Omental fat pad (tissue), 4 donors: ENCODE measurements at places on chromosomes 16 and 17. TPM values are rescaled to one million over a fixed set of nuclear protein-coding genes. Genes with fewer than 3 reads are reported as not detected.

Gene CLEC18C
- not detected for total RNA-seq

Gene KRT12
- total RNA-seq, result not detected

Gene TUBB3
- total RNA-seq, result 2.8 TPM

Gene SLC6A2
- 0.47 TPM for total RNA-seq

Gene SNX20
- 6.9 TPM for total RNA-seq

Gene CBFA2T3
- 1.0 TPM for total RNA-seq

Gene ICAM2
- total RNA-seq, result 252 TPM

Gene METTL26
- 112 TPM for total RNA-seq

Gene MYOCD
- 2.8 TPM for total RNA-seq

Gene MYH13
- not detected for total RNA-seq

Gene CES5A
- total RNA-seq, result not detected

Gene PRAC2
- not detected for total RNA-seq

Gene CAMKK1
- total RNA-seq, result 4.3 TPM

Gene CEP295NL
- 8.2 TPM for total RNA-seq

Gene MYH11
- 22.4 TPM for total RNA-seq

Gene SKAP1
- total RNA-seq, result 1.1 TPM

Gene SHCBP1
- 2.9 TPM for total RNA-seq

Gene OR1A2
- not detected for total RNA-seq

Gene GRIN2A
- 1.2 TPM for total RNA-seq

Gene TEX19
- total RNA-seq, result not detected

Gene SPN
- 0.46 TPM for total RNA-seq

Gene OR1A1
- total RNA-seq, result not detected

Gene MMP28
- total RNA-seq, result 54.4 TPM

Gene UNKL
- 14.3 TPM for total RNA-seq

Gene LRRC45
- total RNA-seq, result 4.7 TPM

Gene CCL18
- total RNA-seq, result 21.5 TPM

Gene QPRT
- total RNA-seq, result 10.3 TPM

Gene GNGT2
- 5.2 TPM for total RNA-seq

Gene RTN4RL1
- 4.6 TPM for total RNA-seq

Gene CDRT15L2
- total RNA-seq, result not detected

Gene CA7
- total RNA-seq, result not detected

Gene PAM16
- 42.9 TPM for total RNA-seq

Gene VMO1
- 2.1 TPM for total RNA-seq

Gene STX1B
- total RNA-seq, result 0.56 TPM
